ENCODE measurements at places on chromosomes 5 and 9. TPM values are rescaled to one million over a fixed set of nuclear protein-coding genes. Genes with fewer than 3 reads are reported as not detected.

GRCh38 chr9:134403682-134404301, 77.5 kb downstream of the RXRA start:
- H3K27ac ChIP-seq: peak overlapping the region; percentile 64
- H3K4me3 ChIP-seq: peak overlapping the region; percentile 26
- peaks cover 41% of the 10 kb centered on the region for H3K4me1 ChIP-seq
- H3K36me3 ChIP-seq: peaks cover 7% of the 10 kb centered on the region
- peaks cover 1% of the 10 kb centered on the region for H3K27me3 ChIP-seq

- no peaks in the 10 kb centered on the region for H3K4me1 ChIP-seq
- peaks cover 6% of the 10 kb centered on the region for H3K27me3 ChIP-seq
- no peak for DNase-seq
- H3K36me3 ChIP-seq: no peaks in the 10 kb centered on the region
- H3K27ac ChIP-seq: no peak overlapping the region
Observed at GRCh38 chr5:160171666-160172065, 52.4 kb upstream of the PWWP2A start.

- no peak overlapping the region for H3K27ac ChIP-seq
- no peak for DNase-seq
- H3K27me3 ChIP-seq: no peaks in the 10 kb centered on the region
- H3K4me3 ChIP-seq: no peak overlapping the region
Observed at GRCh38 chr5:30874241-30875034, 319.0 kb upstream of the CDH6 start.

DNA sequence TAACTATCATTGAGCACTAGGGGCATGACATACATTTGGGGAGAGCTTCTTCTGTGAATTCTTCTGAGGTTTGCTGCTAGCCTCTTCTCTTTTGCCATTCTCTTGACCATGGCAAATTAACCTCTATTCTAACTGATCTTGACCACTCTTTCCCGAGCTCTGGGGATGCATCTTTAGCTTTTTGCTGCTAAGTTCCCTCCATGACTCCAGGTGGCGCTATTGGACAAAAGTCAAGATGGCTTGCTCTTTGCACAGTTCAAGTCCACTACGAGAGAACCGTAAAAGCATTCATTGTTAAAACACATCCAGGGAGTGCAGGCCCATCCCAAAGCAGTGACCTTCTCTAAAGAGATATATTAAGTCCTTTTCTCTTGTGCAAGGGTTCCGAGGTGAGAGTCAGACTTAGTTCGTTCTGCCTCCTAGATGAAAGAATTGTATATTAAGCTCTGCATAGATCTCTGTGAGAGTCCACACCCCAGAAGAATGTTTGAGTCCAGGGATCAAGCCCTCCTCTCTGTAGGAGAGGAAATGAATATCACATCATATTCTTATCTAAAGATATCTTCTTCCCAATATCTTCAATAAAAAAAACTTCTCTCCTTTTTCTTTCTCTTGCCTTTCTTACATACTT, 1152.9 kb upstream of the CDH6 start:
- DNase-seq: peak; percentile 38
- H3K27me3 ChIP-seq: no peaks in the 10 kb centered on the region
- H3K36me3 ChIP-seq: no peaks in the 10 kb centered on the region
- H3K4me3 ChIP-seq: no peak overlapping the region
- no peaks in the 10 kb centered on the region for H3K4me1 ChIP-seq

- no peaks in the 10 kb centered on the region for H3K36me3 ChIP-seq
- H3K4me1 ChIP-seq: no peaks in the 10 kb centered on the region
- no peak overlapping the region for H3K27ac ChIP-seq
- DNase-seq: no peak
- H3K27me3 ChIP-seq: no peaks in the 10 kb centered on the region
Observed at GRCh38 chr5:179113945-179114641, 53.9 kb downstream of the ZNF354C start.

- no peak overlapping the region for H3K27ac ChIP-seq
- no peaks in the 10 kb centered on the region for H3K4me1 ChIP-seq
- H3K27me3 ChIP-seq: peaks cover 11% of the 10 kb centered on the region
- no peak overlapping the region for H3K4me3 ChIP-seq
Observed at GRCh38 chr5:76930083-76930482, 22.8 kb upstream of the CRHBP start.

- peaks cover 12% of the 10 kb centered on the region for H3K27me3 ChIP-seq
- DNase-seq: no peak
- H3K4me1 ChIP-seq: no peaks in the 10 kb centered on the region
- H3K27ac ChIP-seq: no peak overlapping the region
Observed at GRCh38 chr5:142609142-142609541, 76.7 kb downstream of the FGF1 start.

DNA sequence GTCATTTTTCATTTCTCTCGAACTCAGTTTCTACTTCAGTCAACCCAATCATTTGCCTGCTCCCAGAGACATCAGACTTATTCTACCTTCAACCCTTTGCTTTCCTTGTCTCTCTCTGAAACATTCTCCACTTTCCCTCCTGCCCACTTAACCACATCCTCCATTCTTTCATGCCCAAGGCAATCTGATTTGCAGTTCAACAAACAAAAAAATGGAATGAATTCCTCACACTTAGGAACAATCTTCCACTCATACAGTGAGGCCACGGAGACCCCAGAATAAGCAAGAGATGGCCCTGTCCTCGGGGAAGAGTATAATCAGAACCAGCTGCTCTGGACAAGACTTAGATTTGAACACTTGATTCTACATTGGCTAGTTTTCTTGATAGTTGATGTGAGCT, 180.5 kb downstream of the RFK start:
- H3K27ac ChIP-seq: no peak overlapping the region
- no peaks in the 10 kb centered on the region for H3K27me3 ChIP-seq
- no peaks in the 10 kb centered on the region for H3K36me3 ChIP-seq
- no peaks in the 10 kb centered on the region for H3K4me1 ChIP-seq
- H3K4me3 ChIP-seq: no peak overlapping the region

DNA sequence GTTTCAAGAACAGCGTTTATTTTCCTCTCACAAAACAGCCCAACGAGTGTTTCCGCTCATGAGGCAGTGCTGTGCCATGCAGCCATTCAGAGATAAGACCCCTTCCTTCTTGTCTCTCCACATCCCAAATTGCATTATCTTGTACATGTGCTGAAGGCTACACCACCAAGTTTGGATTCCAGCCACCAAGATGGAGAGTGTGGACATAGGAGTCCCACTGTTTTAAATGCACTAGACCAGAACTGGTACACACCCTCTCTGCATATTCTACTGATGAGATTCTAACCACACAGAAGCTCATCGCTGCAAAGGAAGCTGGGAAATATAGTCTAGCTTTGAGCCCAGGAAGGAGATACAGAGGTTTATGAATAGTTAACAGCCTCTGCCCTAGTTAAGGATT, 509.4 kb downstream of the NFIB start:
- no peak for DNase-seq
- H3K4me3 ChIP-seq: no peak overlapping the region
- no peaks in the 10 kb centered on the region for H3K36me3 ChIP-seq
- H3K27ac ChIP-seq: no peak overlapping the region
- no peaks in the 10 kb centered on the region for H3K4me1 ChIP-seq

- no peaks in the 10 kb centered on the region for H3K4me1 ChIP-seq
- no peak for DNase-seq
- H3K27ac ChIP-seq: no peak overlapping the region
- no peaks in the 10 kb centered on the region for H3K36me3 ChIP-seq
Observed at GRCh38 chr5:54332720-54333119, 22.3 kb upstream of the ARL15 start.

- peak; percentile 50 for DNase-seq
- peaks cover 80% of the 10 kb centered on the region for H3K4me1 ChIP-seq
- H3K27ac ChIP-seq: peak overlapping the region; percentile 87
- H3K27me3 ChIP-seq: no peaks in the 10 kb centered on the region
- H3K36me3 ChIP-seq: peaks cover 50% of the 10 kb centered on the region
Observed at GRCh38 chr5:372996-373709, 51.6 kb downstream of the AHRR start.

DNA sequence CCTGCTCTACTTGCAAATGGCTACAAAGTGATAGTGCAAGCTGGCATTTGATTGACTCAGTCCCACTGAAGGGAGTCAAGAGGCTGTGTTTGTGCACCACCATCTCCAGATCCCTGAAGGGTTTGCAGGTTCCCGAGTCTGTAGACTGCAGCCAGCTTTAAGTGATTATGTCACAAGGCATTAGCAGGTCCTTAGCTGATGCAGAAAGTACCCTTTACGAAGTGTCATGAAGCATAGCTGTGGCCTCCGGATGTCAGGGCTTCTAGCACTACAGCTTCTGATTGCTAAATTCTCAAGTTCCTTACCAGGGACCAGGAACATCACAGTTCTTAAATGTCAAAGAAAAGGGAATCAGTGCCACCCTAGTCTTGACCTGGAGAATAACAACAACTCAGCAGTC, 311.3 kb upstream of the TRPC7 start:
- no peak overlapping the region for H3K27ac ChIP-seq
- no peaks in the 10 kb centered on the region for H3K27me3 ChIP-seq
- no peaks in the 10 kb centered on the region for H3K4me1 ChIP-seq
- no peak for DNase-seq

DNA sequence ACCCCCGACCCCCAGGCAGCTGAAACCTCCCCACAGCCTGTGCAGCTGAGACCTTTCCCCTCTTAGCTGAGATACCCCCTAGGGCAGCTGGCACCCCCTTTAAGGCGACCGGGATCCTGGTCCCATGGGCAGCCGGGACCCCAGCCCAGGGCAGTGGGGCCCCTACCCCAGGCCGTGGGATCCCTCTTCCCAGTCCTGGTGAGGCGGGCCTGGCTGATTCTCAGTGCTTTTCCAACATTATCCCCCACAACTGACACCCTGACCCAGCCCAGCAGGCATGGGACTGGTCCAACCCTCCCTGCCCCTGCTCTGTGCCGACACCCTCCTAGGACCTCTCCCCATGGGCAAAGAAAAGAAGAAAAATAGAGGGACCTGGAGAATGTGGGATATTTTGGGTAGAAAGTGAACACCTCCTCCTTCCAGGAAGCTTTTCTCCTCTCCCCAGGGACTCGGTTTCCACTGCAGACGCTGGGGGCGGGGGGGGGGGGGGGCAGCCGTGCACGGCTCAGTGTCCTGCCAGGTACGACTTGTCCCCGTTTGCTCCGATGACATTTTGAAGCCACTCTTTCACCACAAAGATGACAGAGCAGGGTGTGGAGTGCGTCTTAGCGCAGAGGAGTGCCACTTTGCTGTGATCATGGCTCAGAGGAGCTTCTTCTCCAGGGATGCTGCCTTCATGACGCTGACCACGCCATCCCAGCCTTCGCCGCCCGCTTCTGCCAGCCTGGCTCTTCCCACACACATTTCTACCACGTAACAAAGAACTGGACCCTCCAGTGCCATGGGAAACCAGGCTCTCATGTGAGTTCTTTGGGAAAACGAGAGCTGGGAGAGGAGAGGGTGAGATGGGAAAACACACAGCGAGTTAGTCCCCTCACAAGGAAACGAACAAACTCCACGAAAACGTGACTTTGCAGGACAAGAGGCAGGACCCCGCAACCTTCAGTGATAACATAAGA, 47.5 kb downstream of the MRPL36 start:
- H3K36me3 ChIP-seq: no peaks in the 10 kb centered on the region
- no peaks in the 10 kb centered on the region for H3K27me3 ChIP-seq
- no peak overlapping the region for H3K27ac ChIP-seq
- no peaks in the 10 kb centered on the region for H3K4me1 ChIP-seq
- no peak overlapping the region for H3K4me3 ChIP-seq

GRCh38 chr5:67537439-67538148, 341.0 kb upstream of the CD180 start:
- no peak overlapping the region for H3K4me3 ChIP-seq
- no peak for DNase-seq

DNA sequence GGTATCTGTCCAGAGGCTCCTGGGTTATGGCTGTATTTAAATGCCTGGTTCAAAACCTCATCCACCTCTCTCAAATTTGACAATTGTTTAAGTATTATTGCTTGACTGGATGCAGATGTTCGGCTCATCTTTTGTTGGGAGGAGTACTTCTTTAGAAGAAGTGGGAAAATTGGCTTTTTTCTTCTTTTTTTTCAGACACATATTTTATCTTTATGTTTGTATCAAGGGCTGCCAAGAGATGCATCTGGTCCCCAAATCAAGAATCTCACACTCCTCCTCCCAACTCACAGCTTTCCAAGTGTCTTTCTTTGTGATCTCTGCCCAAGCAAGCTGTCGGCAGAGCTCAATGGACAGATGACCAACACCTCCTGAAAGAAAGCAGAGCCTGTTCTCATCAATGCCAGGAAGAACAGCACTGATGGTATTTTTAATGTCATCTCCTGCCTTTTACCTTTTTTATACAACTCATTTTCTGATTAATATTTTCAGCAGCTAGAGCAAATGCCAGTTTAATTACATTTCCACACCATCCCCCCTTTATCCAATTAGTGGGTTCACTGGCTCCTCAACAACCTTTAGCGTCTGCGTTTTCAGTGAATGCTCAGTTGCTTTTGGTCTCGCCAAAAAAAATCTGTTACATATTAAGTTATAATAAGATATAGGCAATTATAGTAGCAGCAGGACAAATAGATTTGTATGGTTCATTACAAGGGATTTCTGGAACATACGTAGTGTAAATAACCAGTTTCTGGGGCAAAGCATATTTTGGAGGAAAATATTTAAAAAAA, 110.3 kb upstream of the SLIT3 start:
- no peaks in the 10 kb centered on the region for H3K36me3 ChIP-seq
- H3K4me1 ChIP-seq: no peaks in the 10 kb centered on the region
- peaks cover 4% of the 10 kb centered on the region for H3K27me3 ChIP-seq
- no peak for DNase-seq
- no peak overlapping the region for H3K27ac ChIP-seq
- H3K4me3 ChIP-seq: no peak overlapping the region

DNA sequence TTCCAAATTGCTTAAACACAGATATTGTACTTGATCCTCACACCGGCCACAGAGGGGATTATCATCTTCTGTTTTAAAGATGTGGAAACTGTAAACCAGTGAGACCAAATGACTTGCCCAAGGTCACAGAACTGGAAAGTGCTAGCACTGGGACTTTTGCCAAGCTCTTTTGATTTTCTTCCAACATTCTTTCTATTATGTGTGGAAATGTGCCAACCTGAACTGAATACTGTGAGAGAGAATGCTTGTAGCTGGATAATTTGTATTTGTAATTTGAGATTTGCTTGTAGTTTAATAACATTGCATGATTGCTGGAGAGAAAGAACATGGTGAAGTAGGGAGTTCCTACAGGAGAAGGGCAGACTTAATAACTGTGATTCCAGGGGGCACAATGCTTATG, 977.9 kb upstream of the NUDT12 start:
- no peak for DNase-seq
- H3K4me1 ChIP-seq: no peaks in the 10 kb centered on the region
- H3K27me3 ChIP-seq: no peaks in the 10 kb centered on the region

Gene NUTM2G
- not detected for total RNA-seq

Gene SLC6A7
- total RNA-seq: not detected

Gene FAM114A2
- total RNA-seq: 26.9 TPM

Measured in activated CD8-positive, alpha-beta T cell treated with anti-CD3 and anti-CD28 coated beads for 36 hours (primary cell).